Heart right ventricle (tissue), 16 donors: ENCODE measurements at places on chromosomes 16 and 17.
A peak's percentile ranks its signal among the peaks of the same experiment; 100 is the strongest.

DNA sequence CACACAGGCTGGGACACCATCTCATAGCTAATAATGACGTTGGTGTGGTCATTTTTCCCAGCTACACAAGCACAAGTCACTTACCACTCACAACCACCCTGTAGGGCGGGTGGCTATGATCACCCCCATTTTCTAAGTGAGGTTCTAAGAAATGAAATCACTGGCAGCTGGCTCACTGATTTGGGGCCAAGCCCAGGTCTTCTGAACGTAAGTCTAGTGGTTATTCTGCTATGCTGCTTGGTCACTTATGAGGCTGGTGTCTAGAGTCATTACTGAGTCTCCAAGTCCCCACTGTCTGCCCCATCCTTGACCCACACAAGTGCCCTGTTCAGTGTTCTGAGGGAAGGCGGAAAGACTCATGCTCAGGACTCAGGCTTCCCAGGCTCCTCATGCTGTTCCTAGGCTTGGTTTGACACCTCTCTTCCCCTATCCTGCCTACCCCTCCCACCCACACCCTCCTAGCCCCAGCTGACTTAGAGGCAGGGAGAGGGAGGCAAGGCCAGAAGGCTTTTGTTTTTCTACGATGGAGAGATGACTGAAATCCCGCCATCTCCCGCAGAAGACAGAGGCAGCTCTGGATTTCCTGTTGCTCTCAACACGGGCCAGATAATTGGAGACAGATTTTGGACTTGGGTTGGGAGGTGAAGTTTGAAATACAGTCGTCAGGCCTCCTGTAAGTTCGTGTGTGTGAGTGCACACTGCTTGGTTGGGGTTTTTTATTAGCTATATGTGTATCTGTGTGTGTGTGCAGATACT lies 32.2 kb downstream of the FZD2 start:
- no peak for DNase-seq

DNA sequence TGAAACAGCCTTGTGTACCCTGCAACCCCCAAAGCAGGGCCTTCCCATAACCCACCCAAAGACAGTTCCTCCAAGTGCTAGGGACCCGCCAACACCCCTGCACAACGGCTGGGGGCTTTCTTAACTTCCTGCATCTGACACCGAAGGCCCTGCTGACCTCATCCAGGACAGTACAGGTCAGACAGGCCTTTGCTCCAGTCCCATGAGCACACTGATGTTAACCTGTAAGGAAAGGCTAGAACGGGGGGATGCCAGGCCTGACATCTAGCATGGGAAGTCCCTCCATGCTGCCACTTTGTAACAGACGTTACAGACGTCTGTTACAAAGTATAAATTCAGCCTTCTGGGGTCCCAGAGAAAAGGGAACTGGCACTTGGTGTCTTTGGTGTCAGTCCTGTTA lies 369.1 kb downstream of the CPPED1 start:
- DNase-seq, result no peak

DNA sequence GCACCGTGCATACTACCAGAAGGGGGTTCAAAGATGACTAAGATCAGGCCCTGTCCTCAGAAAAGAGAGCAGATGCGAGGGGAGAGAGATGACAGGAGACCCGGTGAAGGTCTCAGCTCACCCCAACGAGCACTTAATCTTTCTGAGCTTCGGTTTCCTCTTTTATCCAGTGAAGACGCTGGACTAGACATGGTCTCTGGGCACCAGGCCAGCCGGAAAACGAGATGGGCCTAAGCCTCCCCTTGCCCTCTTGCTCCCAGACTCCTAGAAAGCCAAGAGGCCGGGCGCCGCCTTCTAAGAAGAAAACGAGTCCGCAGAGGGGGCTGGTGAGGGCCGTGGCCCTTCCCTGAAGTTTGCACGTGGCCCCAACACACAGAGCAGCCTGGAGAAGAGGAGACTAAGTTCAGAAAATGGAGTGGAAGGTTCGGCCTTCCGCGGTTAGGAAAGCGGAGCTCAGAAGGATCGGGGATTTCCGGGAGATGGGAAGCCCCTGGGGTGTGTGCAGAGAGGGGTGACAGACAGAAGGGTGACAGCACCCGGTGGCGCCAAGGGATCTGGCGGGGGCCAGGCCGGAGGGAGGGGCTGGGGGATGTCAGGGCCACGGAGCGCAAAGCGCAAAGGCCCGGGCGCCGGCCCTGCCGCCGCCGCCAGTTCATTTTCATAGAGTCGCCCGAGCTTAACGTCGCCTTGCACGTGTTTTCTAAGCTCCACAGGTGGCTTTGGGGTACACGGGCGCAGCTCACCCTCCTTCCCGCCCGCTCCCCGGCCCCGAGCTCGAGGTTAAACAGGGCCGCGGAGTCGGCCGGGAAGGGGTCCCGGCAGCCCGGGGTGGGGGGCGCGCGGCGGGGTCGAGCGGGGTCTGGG lies 42.1 kb upstream of the BHLHA9 start:
- peak; percentile 55 for DNase-seq

DNA sequence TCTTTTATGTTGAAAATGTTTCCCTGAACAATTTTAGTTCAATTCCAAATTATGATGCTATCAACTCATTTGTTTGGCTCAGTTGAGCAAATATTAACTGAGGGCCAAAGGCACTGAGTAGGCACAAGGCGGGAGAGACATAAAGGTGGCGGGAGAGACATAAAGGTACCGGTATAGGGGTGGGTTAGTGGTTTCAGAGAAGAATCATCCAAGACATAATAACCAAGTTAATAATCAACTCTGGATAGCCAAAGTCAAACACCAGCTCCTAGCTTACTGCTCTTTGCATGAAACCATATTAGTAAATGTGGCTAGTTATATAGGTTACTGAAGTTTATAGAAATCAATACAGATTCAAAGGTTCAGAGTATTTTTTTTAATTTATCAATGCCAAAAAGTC lies 91.7 kb downstream of the RPGRIP1L start:
- DNase-seq, result no peak

- DNase-seq, result no peak
Measured at GRCh38 chr17:68981288-68981687, 26.1 kb upstream of the ABCA8 start.

GRCh38 chr16:77298418-77299360 lies 99.5 kb downstream of the SYCE1L start:
- no peak for DNase-seq

GRCh38 chr17:58383892-58384462 lies 32.0 kb upstream of the SUPT4H1 start:
- no peak for DNase-seq

DNA sequence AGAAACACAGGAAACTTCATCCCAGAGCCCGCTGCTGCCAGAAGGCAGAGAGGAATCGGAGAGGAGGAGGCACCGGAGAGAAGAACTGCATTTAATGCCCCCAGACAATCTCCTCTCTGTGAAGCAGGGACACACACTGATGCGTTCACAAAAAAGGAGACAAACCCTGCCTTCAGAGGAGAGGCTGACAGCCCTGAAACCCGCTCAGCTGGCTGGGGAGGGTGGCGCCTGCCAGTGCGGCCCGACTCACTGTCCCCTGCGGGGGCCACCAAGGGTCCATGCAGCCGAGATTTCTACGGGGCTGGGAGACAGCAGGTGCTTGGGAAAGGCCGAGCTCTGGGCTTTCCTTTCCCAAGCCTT lies 21.9 kb upstream of the CACNG1 start:
- no peak for DNase-seq

GRCh38 chr16:75774197-75774596 lies 47.9 kb upstream of the CPHXL start:
- no peak for DNase-seq

DNA sequence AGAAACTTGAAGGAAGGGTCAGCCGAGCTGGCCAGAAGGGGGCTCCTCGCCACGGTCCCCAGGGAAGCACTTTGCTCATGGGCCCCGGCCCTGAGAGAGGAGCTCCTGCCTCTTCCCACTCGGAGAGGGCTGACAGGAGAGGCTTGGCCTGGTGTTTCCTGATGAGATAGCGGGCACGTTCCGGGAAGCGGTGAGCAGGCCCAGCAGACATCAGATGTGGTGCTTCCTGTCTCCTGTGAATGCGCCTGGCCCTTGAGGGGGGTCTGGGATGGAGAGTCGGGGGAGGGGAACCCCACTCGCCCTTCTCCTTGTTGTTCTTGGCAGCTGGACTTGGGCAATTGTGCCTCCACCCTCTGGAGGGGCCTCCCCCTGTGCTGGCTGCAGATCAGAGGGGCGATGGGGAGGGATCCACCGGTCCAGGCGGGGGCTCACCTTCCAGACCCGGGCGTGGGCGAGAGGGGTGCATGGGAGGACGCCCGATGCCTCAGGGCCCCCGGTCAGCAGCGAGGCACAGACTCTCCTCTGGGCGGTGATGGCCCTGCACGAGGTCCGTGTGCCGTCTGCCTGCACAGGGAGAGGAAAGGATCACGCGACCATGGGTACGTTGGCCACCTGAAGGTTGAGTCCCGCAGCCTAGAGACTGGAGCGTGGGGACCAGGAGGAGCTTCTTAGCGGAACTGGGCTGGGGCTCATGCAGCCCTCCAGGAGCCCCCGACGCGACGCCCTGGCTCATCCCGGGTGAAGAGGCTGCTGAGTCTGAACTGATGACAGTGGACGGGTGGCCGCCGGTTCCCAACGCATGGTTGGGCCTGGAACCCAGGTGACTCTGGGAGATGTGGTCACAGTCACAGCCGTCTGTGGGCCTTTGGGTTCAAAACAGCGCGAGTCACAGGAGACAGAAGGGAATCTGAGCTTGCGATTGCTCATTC lies 25.4 kb downstream of the METRNL start:
- no peak for DNase-seq

- no peak for DNase-seq
Measured at GRCh38 chr16:3119701-3120408, 7.5 kb downstream of the ZNF205 start.

- DNase-seq, result no peak
Measured at GRCh38 chr16:35102780-35103403, 1643.5 kb downstream of the TP53TG3F start.

- DNase-seq, result no peak
Measured at GRCh38 chr16:20897253-20897897, 2.8 kb downstream of the DCUN1D3 start.

DNA sequence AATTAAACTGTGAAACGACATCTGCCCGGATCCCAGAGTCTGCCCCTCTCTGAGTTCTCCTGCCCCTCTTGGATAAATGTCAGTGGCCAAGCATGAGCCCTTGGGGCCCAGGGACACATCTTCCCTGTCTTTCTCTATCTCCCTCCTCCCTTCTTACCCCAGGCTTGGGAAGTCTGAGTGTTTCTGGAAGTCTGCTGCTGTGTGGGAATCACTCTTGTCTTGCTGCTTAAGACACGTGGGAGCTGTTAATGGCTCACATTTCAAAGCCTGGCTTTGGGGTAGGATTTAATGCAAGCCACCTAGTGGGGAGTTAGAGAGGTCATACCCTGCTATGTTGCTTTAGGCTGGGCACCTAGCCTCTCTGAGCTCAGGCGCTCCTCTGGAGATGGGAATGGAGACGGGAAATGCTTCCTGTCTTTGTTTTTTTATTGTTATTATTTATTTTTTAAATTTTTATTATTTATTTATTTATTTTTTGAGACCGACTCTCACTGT lies 218.5 kb upstream of the CIBAR2 start:
- DNase-seq, result no peak

GRCh38 chr16:56849690-56850680 lies 15.0 kb upstream of the SLC12A3 start:
- no peak for DNase-seq

DNA sequence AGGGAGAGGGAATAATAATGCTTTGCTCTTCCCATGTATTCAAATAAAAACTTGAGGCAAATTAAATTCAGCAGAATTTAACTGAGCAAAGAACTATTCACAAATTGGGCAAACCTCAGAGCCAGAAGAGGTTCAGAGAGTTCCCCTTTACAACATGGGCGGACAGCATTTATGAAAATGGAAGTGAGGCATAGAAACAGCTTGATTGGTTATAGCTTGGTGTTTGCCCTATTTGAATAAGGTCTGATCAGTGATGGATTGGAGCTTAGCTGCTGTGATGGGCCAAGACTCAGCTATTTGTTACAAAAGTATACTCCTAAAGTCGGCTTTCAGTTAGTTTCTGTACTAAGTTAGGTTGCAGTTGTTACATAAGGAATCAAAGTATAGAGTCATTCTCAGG lies 63.0 kb downstream of the TMEM100 start:
- DNase-seq, result no peak

DNA sequence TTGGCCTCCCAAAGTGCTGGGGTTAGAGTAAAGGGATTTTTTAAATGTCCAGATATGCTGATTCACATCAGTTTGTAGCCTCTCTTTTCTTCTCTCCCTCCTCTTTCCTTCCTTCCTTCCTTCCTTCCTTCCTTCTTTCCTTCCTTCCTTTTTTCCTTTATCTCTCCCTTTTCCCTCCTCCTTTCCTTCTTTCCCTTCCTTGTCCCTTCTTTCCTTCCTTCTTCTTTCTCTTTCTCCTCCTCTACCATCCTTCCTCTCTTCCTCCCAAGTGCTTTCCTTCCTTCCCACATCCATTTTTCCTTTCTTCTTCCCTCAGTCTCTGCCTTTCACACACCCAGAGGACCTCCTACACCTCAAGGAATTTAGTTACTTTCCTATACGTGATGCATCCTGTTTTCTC lies 671.8 kb downstream of the HS3ST4 start:
- DNase-seq, result no peak

DNA sequence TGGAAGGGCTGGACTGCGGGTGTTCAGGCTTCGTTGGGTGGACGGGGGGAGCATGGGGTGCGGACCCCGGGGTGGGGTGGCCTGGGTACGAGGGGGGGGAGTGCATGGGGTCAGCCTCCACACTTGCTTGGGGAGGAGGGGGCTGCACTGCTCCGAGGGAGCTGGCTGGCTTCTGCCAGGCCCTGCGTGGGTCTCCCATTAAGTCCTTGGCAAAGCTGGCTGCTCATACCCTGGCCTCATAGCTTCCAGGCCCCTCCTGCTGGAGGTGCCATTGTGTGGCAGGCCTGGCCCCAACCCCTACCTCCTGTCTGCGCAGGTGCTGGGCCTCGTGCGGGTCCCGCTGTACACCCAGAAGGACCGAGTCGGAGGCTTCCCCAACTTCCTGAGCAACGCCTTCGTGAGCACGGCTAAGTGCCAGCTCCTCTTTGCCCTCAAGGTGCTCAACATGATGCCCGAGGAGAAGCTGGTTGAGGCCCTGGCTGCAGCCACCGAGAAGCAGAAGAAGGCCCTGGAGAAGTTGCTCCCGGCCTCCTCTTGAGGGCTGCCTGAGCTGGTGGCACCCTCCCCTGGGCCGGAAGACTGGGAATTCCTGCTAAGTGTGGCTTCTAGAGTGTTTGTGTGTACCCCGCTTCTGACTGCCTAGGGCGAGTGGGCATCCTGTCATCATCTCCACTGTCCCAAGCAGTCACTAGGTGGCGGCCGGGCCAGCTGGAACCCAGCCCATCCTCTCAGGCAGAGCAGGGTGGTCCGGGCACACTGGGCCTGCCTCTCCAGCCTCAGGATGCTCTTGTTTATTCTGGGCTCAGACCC lies 1.5 kb downstream of the NUDT16L1 start:
- no peak for DNase-seq

- no peak for DNase-seq
Measured at GRCh38 chr17:32696426-32696825, 180.5 kb downstream of the MYO1D start.
